ENCODE measurements at places on chromosomes 2 and 18.

DNA sequence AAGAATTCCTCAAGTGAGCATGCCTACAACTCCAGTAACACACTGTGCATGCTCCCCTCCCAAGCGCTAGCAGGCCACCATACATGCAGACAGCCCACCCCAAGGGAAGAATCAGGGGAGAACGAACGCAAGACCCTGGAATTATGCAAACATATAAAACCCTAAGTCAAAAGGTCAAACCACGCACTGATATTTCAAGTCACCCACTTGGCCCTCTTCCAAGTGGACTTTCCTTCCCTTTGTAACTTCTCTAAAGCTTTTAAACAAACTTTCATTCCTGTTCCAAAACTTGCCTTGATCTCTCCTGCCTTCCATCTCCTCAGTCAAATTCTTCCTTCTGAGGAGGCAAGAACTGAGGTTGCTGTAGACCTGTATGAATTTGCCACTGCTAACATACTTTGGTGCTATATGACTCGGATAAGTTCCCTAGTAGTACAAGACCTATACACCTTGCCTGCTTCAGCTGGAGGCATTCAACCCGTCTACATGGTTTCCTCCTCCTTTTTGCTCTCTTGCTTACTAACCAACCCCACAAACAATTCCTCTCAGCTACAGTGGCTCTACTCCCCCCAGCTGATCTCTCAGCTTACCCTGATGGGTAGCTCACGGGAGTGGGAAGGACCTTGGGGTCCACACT is 11.1 kb upstream of the RPIA start:
- no peak for DNase-seq

DNA sequence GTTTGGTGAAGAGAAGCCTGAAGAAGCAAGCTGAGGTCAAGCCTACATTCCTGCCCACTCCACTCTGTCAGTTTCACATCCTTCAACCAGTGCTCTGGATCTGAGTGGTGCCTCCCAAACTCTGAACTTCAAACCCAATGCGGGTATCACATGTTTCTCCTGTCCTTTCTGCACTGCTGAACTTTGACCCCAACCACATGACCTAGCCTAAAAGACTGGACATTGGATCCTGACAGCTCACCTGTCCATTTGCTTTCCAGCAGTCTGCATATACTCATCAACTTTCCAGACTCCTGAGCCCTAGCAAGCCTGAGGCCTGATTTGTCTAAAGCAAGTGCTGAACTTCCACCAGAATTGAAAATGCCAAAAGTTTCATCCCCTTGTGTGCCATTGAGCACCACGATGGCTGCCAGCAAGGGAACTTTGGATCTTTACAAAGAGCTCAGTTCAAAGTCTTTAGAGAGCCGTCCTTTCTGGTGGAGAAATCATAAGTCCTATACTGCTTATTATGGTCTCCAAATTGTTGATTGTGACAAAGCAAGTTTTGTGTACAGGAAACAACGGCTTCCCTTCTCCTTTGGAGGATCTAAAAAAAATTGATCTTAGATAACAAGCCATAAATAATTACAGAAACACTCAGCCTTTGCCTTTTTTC is 37.6 kb upstream of the ITGA6 start:
- no peak for DNase-seq

DNA sequence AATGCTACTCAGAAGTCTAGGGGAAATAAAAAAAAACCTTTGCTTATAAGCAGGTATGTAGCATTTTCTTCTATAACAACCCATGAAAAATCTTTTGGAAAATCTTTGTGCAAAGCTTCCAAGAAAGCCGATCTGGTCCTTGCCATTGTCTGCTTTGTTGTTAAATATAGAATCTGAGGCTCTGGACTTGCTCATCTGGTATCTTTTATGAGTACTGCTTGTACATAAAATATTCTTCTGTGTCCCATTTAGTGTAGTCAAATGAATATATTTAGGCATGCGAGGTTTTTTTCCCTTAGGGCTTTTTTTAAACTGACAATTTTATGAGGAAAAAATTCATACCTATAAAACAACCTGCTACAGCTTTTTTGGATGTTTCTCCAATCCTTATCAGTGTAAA is 45.0 kb upstream of the RMND5A start:
- no peak for DNase-seq

DNA sequence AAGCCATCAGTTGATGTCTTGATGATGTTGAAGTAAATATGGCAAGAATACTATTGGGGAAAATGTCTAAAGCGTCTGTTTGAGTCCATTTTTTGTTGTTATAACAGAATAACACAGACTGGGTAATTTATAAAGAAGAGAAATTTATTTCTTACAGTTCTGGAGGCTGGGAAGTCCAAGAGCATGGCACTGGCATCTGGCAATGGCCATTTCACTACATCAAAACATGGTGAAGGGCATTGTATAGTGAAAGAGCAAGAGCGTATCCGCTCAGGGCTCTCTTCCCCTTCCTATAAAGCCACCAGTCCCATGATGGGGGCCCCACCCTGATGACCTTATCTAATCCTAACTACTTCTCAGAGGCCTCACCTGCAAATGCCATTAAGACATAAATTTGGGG is 29.6 kb upstream of the MRPL19 start:
- no peak for DNase-seq

- DNase-seq = no peak
Observed at GRCh38 chr2:113038291-113038690, 14.4 kb downstream of the IL36B start.

DNA sequence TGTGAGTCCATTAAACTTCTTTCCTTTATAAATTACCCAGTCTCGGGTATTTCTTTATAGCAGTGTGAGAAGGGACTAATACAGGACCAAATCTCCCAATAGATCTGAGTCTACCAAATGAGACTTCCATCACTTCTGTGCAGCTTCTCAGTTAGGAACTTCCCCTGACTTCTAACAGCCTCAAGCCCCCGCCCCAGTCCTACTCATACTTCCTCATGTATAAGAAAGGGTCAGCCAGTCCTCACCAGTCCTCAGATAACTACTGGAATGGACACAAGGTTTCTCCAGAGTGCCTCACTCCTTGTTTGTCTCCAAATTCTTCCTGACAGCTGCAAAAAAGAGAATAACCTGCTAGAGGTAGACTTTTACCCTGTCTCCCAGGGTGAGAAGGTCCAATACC is 19.5 kb downstream of the TTC32 start:
- DNase-seq = no peak

GRCh38 chr2:126832014-126832413 is 66.7 kb upstream of the TEX51 start:
- no peak for DNase-seq

- no peak for DNase-seq
Observed at GRCh38 chr2:180520921-180521581, 459.4 kb upstream of the UBE2E3 start.

DNA sequence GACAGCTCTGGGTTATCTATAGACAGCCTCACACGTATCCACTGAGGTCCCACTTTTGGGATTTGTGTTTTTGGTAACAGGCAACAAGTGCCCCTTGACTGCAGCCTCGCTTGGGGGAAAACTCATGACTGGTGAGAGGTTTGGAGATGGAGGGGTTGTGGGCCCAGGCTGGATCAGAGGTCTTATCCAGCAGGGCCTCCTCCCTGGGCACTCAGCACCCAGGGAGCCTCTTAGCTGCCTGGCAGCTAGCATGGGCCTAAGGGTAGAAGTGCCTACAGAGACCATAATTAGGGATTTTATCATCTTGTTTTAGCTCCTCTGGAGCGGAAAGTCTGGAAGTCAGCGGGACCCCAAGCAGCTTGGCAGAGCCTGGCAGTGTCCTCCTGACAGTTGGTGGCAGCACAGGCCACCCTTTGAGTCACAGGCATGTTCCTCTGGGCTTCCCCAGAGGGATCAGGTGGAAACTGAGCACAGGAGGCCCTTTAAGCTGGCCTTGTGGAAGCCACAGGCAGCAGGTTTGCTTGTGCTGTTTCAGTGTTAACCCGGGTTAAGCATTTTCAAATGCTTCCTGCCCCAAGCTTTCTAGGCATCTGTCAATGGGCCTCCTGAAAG is 143.1 kb downstream of the KCTD1 start:
- DNase-seq = no peak

DNA sequence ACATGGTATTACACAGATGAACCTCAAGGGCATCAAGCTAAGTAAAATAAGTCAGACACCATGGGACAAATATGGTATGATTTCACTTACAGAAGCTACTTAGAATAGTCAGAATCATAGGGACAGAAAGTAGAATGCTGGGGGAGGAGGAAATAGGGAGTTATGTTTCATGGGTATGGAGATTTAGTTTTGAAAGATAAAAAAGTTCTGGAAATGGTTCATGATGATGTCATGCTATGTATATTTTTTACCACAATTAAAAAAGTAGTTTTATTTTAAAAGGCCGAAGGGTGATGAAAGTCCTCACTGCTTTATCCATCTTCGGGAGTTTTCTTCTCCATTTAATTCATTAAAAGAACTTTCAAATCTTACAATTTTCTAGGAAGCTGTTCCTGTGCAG is 181.9 kb downstream of the CALCRL start:
- DNase-seq = no peak

DNA sequence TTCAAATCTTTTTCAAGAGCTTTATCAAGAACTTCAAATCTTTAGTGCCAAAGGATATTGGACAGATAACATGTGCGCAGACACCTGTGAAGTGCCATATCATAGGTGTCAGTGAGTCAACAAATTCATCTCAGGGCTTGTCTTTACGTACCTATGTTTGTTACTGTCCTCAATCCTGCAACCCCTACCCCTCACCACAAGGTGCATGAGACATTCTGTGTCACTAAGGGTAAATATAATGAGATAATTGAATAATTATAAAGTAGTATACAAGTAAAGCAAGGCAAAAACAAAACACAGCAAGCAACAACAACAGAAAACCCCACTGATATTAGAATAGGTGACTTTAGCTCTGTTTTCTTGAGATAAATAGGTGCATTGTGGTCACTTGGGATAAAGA is 1495.8 kb upstream of the TMEFF2 start:
- DNase-seq = no peak

- DNase-seq = no peak
Observed at GRCh38 chr18:5214583-5215351, 17.7 kb upstream of the AKAIN1 start.

DNA sequence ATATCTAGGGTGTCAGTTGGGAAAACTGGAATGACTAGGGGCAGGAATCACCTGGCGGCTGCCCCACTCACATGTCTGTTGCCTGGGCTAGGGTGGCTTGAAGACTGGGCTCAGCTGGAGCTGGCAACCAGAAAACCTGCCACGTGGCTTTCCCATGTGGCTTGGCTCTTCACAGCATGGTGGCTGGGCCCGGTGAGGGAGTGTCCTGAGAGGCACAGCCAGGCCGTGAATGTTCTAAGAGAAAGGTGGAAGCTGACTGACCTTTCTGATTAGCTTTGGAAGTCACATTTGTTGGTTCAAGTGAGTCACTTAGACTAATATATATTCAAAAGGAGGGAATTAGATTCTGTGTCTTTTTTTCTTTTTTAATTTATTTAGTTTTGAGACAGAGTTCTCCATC is 22.7 kb downstream of the SP5 start:
- DNase-seq = no peak

DNA sequence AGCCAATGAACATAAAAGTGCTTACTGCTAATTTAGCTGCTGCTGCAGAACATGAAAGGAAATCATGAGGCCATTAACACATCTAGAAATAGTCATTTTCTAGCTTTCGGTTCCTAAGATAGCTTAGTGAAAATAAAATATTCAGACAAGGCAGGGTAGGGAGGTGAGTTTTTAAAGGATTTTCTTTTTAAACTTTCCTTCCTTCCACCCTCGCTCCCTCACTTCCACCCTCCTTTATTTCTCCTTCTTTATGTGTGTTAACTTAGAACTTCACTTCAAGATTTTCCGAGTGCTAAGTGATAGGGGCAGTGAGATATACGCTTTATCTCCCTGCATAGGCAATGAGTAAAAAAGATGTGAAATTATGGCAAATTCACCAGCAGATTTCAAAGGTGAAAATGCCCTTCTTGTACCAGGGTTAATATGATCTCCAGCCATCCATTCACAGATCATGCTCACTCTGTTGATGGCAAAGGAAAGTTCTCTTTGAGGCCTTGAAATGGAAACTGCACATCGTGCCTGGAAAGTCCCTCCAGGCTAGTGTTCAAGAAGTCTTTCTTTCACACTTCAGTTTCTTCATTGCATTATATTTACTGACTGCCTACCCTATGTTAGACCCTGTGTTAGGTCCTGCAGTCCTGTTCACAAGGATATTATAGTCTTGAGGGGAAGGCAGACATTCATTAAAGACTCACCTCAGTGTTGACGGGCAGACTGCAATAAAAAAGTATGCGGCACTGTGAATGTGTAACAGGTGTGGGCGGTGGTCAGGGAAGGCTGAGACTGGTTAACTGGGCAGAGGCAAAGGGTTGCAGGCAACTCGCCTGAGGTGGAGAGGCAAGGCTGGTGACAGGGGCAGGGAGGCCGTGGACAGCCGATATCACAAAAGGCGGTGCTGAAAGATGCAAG is 200.8 kb downstream of the PLCL1 start:
- peak; percentile 2 for DNase-seq

- no peak for DNase-seq
Observed at GRCh38 chr18:12031846-12032245, 50.5 kb downstream of the IMPA2 start.

DNA sequence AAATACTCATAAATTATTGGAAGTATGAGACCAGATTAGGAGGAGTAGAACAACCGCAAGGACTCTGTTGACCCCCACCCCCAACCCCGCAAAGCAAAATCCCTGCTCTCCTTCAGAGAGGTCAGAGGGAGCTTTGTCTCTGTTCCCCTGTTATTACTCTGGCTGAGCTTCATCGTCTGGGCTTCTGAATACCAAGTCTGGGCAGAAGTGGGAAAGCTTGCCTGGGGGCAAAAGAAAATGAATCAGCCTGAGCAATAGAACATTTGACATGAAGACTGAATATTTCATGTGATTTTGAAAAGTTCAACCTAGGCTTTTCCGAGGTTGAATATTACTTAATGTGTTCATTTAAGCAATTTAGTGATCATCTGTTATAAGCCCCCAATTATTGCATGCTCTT is 114.6 kb upstream of the ARHGAP28 start:
- no peak for DNase-seq

DNA sequence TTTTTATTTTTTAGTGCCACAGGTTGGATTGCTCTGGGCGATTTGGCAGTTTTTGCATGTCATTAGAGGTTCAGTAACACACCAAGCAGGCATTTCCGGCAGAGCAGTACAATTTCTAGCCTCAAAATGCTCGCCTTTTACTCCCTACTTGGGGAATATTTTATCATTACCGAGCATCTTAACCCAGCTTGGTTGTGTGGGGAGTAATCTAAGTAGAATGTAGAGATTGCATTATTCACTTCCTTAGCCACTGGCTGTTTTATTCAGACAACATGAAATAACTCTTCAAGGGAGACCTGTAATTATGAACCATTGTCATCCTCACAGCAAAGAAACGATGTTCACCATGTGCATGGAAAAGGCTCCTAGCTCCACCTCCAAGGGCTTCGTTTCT is 13.1 kb downstream of the GRP start:
- no peak for DNase-seq
